ENCODE measurements at places on chromosomes 2 and 18. TPM values are rescaled to one million over a fixed set of nuclear protein-coding genes. Genes with fewer than 3 reads are reported as not detected.

The OSR1 gene
- total RNA-seq, result not detected

The PLGLB2 gene
- total RNA-seq, result 0.92 TPM

The ERBB4 gene
- total RNA-seq, result not detected

The TMEFF2 gene
- not detected for total RNA-seq

GRCh38 chr18:23307567-23308295 is 145.4 kb upstream of the RIOK3 start:
- DNase-seq, result no peak

DNA sequence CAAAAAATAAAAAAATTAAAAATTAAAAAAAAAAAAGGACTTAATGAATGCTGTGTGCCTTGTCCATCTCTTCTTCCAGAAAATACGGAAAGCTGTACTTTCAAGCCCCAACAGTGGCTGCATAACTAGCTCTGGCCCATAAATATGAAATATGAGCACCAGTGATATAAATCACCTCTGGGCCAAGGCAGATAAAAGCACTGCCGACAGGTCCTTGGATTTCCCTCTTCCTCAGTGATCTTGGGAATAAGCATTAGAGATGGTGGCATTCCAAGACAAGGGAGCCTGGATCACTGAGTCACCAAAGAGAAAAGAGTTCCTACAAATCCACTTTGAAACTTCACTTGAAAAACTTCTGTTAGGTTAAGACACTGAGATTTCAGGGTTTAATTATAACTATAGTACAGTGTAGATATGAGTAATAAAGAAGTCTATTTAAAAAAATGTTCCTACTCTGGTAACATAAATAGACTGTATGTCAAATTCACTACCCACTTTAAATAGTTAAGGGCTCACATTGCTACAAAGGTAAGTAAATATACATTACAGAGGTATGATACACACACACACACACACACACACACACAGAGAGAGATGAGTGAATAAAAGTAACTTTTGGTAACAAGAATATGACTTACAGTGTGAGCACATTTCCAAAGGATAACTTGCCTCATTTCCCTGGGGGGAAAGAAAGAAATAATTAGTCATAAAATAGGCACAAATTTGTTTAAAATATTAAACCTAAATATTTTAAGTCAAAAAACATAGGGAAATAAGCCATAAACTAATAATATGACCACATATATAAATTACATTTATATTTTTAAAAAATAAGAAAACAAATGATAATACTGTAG is 35.6 kb downstream of the PPP3R1 start:
- DNase-seq, result no peak

DNA sequence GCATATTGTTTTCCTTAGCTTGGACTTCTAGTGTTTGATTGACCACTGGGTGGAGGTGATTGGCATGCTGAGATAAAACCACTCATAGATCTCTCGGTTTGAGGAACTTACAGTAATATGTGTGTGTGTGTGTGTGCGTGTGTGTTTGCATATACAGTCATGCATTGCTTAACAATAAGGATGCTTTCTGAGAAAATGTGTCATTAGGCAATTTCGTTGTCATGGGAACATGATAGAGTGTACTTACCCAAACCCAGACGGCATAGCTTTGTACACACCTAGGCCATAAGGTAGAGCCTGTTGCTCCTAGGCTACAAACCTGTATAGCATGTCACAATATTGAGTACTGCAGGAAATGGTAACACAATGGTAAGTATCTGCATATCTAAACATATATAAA is 167.3 kb downstream of the NYAP2 start:
- no peak for DNase-seq

DNA sequence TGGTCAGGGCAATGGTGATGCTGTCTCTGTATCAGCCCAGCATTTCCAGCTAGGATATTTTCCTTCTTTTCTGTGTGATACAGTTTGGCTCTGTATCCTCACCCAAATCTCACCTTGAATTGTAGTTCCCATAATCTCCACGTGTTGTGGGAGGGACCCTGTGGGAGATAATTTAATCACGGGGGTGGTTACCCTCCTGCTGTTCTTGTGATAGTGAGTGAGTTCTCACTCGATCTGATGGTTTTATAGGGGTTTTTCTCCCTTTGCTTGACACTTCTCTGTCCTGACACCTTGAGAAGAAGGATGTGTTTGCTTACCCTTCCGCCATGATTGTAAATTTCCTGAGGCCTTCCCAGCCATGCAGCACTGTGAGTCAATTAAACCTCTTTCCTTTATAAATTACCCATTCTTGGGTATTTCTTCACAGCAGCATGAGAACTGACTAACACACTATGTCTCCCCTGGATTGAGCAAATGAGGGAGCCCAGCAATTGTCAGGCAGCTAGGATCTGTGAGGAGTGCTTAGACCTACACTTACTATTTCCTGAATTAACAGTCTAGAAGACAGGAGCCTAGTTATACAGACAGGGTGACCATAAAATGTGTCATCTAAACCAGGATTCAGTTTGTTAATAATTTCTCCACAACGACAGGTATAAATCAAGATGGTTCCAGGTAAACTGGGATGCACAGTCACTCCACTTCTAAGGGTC is 6.0 kb downstream of the SCN2A start:
- DNase-seq, result no peak

GRCh38 chr2:100257939-100258338 is 64.4 kb downstream of the LONRF2 start:
- no peak for DNase-seq

DNA sequence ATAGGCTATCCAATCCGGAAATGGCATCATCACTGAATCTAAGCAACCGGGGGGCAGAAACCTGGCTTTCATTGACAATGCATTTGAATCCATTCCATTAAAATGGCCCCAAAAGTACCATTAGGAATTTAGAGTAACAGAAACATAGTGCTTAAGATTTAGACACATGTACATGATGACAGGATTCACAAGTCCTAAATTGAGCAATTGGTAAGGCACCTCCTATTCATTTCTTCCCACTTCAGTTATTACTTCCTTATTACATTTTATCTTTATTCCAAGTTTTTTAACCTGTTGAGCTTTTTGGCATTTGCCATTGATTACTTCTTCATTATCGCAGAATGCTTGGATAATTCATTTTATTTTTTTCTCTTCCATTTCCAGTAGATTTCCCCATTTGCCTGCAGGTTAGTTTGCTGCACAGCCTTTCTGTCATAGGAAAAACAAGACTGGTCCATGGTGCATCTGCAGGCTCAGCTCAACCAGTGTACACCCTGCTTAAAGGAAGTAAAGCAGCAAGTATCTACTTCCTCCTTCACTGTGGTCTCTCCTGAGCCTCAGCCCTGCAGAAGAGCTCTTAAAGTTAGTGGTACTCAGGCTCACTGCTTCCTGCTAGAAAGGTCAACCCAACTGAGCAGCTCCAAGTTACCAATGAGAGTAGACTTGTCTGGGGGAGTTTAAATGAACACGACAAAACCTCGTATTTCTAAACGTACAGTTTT is 89.2 kb downstream of the DOCK10 start:
- DNase-seq, result peak; percentile 60

- no peak for DNase-seq
Observed at GRCh38 chr2:69469375-69469774, 32.1 kb upstream of the NFU1 start.

- no peak for DNase-seq
Observed at GRCh38 chr2:103734911-103735310, 973.1 kb downstream of the TMEM182 start.

DNA sequence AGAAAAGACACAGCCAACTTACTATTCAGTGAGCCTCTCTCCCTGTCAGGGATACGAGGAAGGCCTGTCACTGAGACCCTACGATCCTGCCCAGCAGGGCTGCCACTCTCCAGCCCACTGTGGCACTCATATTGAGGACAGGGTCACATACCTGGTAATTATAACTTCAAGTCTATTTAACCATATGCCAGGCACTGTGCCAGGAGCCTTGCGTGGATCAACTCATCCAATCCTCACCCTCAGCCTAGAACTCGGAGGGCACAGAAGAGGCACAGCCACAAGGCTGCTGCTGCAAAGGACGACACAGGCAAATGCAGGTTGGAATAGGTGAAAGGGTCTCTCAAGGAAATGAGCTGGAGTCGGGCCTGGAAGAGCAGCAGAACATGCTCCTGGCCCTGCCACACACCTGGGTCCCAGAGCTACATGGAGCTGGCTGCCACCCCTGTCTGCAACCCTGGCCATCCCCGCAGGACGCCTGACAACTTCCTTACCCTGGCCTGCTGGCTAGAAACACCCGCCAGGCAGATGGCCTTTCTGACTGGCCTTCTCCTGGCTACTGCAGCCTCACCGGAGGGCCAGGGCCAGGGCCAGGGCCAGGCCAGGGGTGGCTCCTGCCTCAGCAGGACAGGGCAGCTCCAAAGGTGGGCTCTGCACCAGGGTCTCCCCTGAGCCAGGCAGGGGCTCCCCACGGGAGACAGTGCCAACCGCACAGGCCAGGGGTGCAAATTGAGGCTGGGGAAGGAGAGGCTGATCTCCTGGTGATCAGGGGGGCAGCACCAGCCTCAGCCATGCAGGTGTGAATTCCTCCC is 32.1 kb upstream of the SLC66A3 start:
- DNase-seq, result no peak

- DNase-seq, result no peak
Observed at GRCh38 chr2:19357402-19358241, 801 bp downstream of the OSR1 start.

- no peak for DNase-seq
Observed at GRCh38 chr2:23618265-23618664, 233.3 kb downstream of the KLHL29 start.

DNA sequence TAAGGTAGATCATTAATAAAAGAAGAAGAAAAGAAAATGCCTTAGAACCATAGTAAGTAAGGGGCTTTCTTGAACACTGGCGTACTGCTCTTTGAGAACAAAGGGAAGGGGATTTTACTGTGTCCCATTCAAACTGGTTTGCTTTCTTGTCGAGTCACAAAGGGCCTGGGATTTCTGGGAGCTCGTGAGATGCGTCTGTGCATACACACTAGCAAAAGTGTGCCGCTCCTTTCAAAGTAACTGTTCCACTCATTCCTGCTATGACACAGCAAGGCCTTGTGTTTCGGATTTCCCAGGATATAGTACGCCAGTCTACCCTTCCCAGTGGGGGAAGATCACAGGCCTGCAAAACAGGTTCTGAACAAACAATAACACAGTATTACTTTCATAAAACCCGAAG is 93.0 kb downstream of the KCTD18 start:
- no peak for DNase-seq

DNA sequence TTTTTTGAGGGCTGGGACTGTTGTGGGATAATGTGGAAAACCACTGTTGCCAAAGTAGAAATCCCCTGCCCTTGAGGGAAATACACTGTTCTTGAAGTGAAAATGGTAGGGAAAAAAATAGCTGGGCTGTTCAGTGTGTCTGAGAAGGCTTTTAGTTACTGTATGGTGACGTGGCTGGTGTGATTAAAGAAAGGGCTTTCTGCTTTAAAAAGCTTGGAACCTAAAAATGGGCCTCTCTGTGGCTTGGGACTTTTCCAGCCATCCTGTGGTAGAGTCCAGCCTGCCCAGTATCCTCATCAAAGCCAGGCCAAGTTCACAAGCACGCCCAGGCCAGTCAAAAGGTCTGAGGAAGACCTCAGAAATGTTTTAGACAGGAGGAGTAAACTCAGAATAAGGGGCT is 6.8 kb downstream of the MGAT5 start:
- DNase-seq, result no peak

DNA sequence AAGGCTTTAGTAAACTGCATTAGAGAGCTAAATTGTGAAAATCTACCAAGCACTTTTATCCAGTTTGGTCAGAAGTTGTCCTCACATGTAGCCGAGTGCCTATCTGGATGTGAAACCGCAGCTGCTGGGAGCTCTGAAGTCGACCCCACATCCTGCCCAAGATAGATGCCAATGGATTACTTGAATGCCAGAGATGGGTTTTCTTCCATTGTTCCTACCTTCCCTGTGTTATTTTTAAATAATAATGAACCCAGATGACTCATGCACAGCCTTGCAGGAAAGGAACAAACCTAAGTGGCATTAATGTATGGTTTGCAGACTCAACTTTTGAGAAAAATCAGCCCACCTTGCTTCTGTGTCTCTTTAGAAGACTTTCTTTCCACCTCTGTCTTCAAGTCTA is 408.5 kb downstream of the FBXO15 start:
- DNase-seq, result no peak

GRCh38 chr18:58453913-58454317 is 175.0 kb downstream of the ALPK2 start:
- no peak for DNase-seq

DNA sequence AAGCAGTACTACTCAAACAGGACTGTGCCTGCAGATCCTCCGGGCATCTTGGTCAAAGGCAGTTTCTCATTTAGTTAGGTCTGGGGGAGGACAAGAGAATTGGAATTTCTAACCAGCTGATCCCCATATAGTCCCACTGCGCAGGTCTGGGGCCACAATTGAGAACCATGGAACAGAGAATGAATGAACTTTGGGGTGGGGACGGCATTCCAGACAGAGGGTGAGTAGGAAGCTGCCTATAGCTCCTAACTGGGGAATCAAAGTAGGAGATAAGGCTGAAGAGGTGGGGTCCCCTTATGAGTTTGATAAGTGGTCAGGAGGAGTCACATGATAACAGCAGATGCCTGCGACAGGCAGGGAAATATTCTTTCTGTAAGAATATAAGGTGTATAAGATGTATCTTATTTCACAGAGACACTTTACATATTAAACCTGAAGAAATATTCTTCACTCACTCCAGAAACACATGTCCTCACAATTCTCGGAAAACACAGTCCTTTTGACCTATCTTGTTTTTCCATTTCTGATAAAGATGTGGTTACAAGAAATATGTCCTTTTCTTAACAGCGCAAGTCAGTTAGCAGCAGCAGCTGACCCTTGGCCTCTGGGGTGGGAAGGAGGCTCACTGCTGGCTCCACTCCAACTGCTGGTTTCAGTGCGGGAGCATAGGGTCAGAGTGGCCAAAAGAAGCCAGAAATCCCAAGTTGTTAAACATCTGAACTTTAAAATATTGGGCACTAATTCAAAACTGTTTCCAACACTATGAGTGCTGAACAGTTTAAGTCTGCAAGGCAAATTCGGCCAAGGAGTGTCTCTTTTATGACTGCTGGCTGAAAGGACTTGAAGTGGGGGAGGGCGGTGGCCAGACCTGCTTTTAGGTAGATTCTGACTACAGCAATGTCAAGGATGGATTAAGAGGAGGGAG is 12.6 kb upstream of the TMEM214 start:
- no peak for DNase-seq

- no peak for DNase-seq
Observed at GRCh38 chr18:10296491-10296890, 157.9 kb upstream of the APCDD1 start.

DNA sequence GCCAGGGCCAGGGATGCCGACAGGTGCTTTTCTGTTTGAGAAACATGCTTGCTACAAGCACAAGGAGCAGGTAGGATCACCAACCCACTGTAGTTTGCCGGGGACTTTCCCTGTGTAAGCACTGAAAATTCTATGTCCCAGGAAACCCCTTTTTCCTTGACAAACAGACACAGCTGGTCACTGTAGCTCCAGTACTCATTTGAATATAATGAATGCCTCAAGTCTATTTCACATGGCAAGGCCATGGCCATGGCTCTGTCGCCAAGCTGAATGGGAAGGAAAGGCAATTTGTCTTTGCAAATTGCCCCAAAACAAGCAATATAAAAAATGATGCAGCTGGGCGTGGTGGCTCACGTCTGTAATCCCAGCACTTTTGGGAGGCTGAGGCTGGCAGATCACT is 49.6 kb upstream of the IGFBP2 start:
- DNase-seq, result no peak
